ENCODE measurements at places on chromosomes 13 and 19.

GRCh38 chr19:11045536-11045935 is 43.7 kb upstream of the LDLR start:
- no peak for DNase-seq

GRCh38 chr13:42722883-42723539 is 58.4 kb upstream of the FAM216B start:
- DNase-seq: no peak

GRCh38 chr13:45373162-45373547 is 32.2 kb upstream of the TPT1 start:
- DNase-seq: no peak

GRCh38 chr13:66275416-66275815 is 954.7 kb downstream of the PCDH9 start:
- DNase-seq: no peak

DNA sequence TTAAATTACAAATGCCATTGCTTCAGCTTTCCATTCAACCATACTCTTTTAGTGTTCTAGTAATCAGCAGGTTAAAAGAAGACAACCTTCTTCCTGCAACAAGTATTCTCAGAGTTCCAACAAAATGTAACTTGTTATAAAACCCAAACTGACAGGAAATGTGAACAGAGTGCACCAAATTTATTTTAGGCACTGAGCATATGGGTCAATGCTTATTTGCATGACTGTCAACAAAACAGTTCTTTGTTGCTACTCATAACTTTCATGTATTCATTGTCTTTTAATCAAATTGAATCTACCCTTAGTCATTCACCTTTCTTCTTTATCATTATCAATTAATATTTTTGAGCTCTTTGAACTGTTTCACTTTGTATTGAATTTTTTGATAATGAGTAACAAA is 554.1 kb downstream of the DACH1 start:
- no peak for DNase-seq

GRCh38 chr13:95137096-95137495 is 164.2 kb downstream of the ABCC4 start:
- peak; percentile 69 for DNase-seq

GRCh38 chr19:43662487-43662886 is 7.5 kb downstream of the PLAUR start:
- DNase-seq: no peak

- no peak for DNase-seq
Measured at GRCh38 chr13:43364210-43365038, 341.0 kb downstream of the DNAJC15 start.

Data from inflammatory macrophage treated with lipopolysaccharide for 4 hours (primary cell).